ENCODE measurements at places on chromosomes 7 and 10.
A peak's percentile ranks its signal among the peaks of the same experiment; 100 is the strongest.

DNA sequence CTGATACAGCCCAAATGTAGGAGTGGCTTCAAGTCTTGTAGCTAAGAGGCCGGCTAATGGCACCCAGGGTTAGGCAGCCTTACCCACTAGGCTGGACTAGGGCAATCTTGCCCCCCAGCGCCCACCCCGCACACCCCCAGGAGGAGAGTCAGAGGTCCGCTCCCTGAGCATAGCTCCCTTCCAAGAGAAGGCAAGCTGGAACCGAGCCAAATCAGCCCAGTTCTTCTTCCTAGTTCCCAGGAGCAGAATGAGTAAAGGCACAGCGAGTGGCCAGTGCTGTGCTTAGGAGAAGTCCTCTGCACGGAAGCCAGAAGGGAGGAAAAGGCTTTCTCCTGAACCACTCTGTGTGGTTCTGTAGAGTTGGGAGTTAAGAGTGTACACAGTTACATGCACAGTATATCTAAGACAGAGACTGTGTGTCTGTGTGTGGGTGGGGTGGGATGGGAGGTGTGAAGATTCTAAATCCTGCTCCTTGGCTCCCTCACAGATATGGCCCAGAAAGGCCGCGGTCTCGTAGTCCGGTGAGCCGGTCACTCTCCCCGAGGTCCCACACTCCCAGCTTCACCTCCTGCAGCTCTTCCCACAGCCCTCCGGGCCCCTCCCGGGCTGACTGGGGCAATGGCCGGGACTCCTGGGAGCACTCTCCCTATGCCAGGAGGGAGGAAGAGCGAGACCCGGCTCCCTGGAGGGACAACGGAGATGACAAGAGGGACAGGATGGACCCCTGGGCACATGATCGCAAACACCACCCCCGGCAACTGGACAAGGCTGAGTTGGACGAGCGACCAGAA, 59.7 kb upstream of the PDCD4 start:
- no peak for DNase-seq

DNA sequence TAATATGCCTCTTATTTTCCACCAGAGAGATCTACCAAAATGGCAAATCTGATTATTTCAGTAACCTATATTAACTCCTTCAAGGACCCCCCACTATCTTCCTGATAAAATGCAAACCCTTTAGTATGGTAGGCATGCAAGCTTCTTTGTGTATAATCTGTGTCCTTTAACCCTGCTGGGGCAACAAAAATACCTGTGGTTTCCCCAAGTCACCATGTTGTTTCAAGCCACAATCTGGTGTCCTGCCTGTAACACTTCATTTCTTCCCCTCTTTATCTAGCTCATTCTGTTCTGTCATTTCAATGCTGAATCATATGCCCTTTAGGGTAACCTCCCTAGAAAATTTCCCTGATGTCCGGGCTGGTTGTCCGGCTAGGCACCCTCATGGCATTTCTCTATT, 5.3 kb downstream of the CALCR start:
- DNase-seq: no peak

GRCh38 chr7:71563276-71563675, 431.3 kb downstream of the GALNT17 start:
- no peak for DNase-seq

DNA sequence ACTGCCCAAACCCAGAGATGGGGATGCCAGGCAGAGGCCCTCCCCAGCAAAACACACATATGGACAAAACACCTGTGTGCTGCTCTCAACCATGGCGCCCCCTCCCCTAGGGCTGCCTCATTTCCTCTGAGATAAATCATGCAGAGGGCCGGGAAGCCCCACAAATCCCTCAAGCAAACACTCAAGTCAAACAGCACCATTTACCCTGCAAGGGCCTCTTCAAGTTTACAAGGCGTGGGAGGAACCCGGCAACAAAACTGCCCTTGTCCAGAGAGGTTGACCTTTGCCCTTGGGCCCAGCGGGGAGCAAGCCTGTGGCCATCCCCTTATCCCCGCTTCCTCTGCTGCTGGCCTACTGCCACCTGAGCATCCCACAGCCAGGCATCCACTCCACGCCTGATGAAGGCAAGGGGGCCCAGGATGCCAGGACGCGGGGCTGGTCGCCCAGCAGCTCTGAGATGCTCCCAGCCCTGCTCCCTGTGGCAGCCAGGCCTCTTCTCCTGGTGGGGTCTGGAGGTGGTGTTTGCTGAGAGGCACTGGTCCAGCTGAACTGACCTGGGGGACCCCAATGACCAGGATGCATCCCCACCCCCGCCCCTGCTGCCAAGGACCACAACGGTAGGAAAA, 77.4 kb downstream of the DLG5 start:
- DNase-seq: no peak

DNA sequence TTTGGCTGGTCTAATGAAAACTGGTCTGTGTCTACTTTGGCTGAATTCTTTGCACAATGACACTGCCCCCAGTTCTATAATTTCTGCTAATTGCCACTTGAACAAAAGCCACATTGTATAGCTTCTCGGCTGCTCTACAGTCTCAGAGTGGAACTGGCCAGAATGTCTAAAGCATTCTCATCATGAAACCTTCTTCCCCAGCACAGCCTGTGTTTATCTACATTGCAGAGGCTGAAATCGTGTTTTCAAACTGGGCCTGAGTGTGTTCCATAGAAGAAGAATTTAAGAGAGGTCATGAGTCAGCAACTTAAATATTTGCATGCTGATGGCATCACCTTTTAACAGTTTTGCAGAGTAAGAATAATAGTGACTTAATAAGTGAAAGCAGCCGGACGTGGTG, 177.2 kb downstream of the BUB3 start:
- no peak for DNase-seq

- no peak for DNase-seq
Observed at GRCh38 chr7:99399597-99399996, 8.8 kb downstream of the PDAP1 start.

GRCh38 chr7:36284456-36285090, 105.1 kb upstream of the ANLN start:
- DNase-seq: no peak

- DNase-seq: no peak
Observed at GRCh38 chr7:46654546-46655443, 733.7 kb upstream of the IGFBP3 start.

DNA sequence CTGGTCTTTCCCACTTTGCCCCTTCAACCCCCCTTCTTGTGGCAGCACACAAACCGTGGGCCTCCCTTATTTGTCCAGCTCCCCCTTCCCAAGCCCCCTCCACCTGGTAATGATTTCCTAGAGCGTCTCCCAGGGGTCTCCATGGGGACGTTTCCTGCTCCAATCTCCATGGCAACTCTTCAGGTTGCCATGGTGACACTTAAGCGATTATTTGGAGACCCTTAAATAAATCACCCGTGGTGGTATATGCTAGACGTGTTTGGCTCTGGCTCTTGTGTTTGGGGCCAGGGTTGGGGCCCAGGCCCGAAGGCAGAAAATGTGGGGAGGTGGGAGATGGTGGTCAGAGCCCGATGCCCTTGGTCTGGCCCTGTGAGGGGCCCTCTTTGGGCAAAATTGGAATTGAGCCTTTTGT, 41.1 kb upstream of the DLG5 start:
- no peak for DNase-seq

- DNase-seq: no peak
Observed at GRCh38 chr10:71252220-71252619, 39.9 kb downstream of the UNC5B start.

DNA sequence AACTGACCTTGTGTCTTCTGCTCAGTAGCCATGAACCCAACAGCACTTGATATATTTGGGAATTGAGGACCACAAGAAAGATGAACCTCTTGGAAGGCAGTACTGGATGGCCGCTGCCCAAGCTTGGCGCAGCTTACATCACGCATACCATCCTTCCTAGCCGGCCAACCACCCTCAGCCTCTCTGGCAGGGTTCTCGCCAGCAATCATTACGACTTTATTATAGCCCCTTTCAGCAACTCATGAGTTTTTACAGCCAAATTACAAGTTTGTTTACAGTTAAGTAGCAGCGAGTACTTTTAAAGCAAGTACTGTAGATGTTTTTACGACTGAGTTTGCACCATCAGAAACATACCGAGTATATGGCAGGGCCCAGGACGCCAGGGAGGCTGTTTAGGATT, 769.1 kb downstream of the SUGCT start:
- no peak for DNase-seq

DNA sequence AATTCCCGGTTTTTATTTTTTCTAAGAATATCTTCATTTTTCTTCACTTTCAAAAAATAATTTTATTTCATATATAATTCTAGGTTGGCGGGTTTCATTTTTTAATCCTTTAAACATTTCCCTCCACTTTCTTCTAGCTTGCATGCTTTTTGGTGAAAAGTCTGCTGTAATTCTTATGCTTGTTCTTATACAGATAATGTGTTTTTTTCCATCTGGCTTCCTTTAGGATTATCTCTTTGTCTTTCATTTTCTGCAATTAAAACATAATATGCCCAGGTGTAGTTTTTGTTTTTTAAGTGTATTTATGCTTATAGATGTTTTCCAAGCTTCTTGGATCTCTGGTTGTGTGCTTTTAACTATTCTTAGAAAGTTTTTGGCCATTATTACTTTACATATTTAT, 341.3 kb upstream of the SEMA3C start:
- DNase-seq: no peak

GRCh38 chr7:21544715-21545114, 1.9 kb downstream of the DNAH11 start:
- no peak for DNase-seq

DNA sequence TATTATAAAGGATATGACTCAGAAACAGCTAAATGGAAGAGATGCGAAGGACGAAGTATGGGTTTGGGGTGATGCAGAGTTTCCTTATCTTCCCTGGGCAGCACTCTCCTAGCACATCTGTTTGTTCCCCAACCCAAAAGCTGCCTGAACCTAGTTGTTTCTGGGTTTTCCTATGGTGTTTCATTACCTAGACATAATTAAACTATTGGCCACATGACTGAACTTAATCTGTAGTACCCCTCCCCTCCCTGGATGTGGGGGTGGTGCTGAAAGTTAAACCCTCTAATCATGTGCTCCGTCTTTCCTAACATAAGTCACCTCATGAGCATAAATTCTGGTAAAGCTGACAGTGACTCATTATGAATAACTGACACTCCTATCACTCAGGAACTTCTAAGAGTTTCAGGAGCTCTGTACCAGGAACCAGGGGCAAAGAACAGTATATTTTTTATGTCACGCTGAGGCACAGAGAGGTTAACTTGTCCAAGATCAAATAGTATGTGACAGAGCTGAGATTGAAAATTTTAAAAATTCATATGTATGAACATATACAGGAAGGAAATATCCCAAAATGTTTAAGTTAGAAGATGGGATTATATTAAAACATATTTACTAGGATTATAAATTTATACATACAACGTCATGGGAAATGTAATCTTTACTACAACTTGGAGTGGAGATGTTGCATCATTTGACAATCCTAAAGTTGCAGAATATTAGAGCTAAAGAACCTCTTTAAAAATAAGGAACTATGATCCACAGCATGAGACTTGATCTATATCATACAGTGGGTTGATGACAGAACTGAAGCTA, 4.8 kb downstream of the STRIP2 start:
- DNase-seq: no peak

GRCh38 chr7:113698556-113699220, 220.1 kb downstream of the PPP1R3A start:
- DNase-seq: no peak

- no peak for DNase-seq
Observed at GRCh38 chr7:19128856-19129255, 11.4 kb upstream of the TWIST1 start.

DNA sequence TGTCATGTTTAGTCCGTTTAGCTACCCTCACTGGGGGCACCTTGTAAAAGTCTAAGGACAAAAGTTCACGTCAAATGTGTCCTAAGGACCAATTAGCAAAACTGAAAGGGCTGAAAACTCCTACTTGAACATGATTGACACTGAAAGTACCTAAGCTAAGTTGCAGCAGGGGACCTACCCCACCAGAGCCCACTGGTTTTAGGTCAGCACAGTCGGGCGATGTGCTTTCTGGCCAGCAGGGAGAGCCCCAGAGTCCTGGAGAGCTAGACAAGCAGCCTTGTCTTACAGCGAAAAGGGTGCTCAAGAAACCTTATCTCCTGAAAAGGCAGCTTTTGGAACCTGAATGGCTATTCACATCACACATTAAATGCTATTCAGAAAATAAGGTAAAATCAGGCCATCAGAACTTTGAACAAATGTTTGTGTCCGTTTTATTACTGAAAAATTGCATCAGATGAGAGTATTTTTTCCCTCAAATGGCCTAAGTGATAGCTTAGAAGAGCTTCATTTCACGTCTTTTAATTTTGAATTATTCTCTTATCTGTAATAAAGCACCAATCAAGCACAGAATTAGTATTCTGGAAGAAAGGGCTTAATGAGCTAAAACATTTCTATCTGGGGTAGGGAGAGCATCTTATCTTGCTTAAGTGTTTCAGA, 52.2 kb upstream of the MKI67 start:
- peak; percentile 30 for DNase-seq

DNA sequence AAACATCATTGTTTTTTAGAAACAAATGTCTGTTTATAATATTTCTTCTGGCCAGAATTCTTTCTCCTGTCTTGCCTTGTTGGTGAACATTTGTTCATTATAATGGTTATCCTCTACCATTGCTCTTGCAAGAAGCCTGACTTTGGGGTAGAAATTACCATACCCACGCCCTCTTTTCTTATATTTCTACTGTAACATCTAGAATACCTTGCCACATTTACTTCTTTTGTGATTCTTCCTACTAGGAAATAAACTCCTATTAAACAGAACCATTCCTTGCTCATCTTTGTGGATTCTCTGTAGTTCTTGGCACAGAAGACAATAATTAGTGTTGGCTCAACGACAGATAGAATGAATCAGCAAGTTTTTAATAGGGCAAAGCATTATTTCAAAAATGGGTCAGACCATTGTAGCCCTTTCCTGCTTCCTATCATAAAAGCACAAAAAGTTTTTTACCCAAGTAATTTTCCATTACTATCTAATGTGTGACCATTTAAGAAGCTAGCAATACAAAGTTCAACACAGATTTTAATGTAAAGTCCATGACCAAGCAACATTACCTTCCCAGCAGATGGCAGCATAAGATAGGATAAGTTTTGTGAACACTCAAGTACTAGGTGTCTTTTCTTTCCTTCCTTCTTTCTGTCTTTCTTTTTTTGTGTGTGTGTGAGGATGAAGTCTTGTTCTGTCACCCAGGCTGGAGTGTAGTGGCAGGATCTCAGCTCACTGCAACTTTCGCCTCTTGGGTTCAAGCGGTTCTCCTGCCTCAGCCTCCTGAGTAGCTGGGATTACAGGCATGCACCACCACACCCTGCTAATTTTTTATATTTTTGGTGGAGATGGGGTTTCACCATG, 270.4 kb downstream of the HGF start:
- peak; percentile 32 for DNase-seq

DNA sequence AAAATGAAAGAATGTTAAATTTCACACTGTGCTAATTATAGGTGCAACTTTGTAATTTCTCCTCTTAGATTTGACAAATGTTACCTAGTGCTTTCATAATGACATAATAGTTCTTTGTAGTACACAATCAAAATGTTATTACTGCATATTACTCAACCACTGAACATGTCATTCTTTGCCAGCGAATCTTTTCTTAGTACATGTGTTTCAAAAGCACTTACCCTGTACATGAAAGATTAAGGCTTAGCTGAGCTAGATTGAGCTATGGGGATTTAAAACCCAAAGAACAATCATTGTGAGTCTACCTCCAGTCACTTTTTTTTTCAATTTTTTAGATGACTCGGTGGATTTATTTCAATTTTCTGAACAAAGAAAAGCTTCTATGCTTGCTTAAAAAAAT, 123.5 kb upstream of the FERD3L start:
- no peak for DNase-seq

Measured in B cell (primary cell).